ENCODE measurements at places on chromosomes 13 and 19.

DNA sequence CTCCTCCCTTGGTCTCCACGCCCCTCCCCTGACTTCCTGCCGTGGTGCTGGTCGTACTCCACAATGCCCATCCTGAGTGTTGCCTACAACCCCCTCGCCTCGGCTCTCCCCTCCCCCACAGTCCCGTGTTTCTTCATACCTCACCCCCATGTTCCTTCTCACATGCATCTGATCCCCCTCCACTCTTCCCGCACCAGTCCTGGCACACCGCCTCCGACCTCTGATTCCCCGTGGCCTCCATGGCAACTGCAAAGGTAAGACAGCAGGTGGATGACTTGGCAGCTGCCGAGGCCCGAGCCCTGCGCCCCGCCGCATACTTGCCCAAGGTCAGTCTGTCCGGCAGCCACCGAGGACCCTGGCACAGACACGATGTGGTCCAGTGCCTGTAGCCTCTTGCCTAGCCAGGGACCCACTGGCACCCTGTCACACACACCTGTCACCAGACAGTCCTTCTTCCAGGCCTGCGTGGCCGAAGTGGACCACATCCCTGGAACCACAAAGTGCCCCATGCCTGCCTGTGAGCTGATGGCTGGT, 16.1 kb upstream of the SDHAF1 start:
- DNase-seq: no peak

DNA sequence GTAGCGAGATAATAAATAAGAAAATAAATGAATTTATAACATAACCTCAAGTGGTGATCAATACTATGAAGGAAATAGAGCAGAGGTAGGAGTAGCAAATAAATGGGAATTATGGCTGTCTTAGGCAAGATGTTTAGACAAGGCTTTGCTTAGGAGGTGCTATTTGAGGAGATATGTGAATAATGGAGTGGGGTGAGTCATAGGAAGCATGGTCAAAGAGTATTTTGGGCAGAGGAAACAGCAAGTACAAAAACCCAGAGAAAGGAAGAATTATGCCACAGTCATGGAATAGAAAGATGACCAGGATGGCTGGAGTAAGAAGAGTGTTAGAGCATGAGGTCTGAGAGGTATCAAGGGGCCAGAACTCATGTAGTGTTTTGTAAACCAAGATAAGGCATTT, 33.6 kb upstream of the LPAR6 start:
- DNase-seq: no peak

DNA sequence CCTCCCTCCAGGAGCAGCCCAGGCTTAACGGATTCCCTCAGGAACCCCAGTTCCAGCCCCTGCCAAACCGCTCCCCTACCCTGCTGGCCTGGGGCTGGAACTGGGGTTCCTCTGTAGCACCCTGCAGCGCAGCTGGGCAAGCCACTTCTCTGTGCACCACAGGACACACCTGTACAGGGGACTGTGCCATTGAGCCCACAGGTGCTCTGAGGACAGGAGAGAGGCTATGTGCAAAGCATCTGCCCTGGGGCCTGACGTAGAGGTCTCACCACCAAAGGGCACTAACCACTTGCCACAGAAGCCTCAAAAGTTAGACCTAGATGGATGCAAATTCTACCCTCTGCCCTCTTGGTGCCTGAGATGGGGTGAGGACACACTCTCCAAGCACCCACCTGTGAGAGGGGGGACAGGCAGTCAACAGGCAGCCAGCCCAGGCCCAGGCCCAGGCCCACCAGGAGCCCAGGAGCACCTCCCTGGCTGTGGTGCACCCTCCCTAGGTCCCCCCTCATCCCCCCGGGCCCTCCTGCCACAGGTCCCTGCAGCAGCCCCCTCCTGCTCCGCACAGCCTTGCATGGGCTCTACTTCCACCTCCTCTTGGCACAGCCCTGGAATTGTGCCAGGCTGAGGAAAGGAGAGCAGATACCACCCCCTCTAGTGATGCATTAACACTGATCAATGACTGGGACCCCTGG, 27.6 kb upstream of the SLC35E1 start:
- no peak for DNase-seq

DNA sequence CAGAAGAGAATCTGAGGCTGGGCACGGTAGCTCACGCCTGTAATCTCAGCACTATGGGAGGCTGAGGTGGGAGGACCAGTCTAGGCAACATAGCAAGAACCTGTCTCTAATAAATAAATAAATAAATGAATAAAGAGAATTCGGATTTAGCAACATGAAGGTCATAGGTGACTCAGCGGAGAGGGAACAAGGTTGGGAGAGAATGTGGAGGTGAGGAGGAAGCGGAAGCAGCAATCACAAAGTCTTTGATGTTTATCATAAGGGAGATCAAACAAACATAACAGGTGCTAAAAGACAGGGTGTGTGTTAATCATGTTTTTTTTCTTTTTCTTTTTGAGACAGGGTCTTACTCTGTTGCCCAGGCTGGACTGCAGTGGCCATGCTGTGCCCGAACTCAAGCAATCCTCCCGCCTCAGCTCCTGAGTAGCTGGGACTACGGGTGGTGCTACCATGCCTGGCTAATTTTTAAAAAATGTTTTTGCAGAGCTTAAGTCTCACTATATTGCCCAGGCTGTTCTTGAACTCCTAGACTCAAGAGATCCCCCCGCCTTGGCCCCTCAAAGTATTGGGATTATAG, 16.3 kb downstream of the PBX4 start:
- no peak for DNase-seq

DNA sequence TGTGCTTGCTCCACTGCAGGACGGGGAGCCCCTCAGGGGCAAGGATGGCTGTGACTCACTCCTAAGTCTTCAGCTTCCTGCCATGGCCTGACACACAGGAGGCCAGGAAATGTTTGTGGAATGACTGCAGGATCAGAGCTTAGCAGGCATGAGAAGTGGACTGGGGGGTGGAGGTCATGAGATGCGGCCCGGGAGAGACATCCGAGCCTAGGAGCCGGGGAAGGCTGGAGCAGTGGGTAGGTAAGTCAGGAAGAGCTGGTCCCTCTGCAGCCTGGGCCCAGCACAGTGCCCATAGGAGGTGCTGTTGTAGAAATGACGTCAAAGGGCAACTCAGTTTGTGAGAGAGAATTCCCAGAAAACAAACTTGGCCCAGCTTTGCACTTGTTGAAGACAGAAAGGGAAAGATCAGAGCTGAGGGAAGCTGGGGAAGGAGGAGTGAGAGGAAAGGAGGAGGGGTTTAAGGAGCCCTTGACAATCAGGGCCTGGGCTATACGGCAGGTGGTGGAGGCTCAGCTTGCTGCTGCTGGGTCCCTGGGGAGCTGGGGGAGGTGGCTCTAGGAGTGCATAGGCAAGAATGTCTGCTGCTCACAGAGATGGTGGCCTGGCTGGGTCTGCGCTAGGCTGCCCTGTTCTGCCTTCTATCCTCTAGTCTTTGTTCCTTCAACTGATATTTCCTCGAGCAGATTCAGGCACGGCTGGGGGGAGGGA, 18.5 kb downstream of the POU2F2 start:
- no peak for DNase-seq

DNA sequence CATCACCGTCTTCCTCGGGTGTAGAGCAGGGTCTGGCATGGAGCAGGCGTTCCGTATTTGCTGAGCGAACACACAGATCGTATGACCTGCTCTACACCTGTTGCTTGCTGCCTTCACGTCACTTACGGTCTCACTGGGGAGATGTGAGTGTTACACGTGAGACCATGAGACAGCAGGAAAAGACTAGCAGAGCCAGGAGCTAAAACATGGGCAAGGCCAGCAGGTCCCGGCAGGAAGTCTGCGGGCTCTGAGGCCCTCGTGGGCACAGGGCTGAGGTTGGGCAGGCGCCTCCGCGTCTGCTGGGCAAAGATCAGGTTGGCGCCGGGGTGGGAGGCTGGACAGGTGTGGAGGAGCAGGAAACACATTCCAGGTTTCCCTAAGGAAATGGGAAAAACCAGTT, 19.7 kb upstream of the GTF3A start:
- DNase-seq: no peak

DNA sequence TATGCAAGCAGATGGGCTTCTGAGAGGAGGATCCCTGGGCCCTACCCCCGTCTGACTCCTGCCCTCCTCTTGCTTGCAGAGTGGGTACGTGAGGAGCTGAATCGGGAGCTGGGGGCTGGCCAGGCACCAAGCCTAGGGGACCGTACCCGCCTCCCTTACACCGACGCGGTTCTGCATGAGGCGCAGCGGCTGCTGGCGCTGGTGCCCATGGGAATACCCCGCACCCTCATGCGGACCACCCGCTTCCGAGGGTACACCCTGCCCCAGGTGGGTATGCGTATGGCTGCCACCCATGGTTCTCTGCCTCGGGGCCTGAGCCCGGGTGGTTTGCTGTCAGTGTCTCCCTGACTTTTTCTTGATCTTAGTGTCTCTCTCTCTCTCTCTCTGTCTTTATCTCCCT, 10.4 kb downstream of the CYP2S1 start:
- DNase-seq: no peak

- DNase-seq: no peak
These were observed 19.5 kb downstream of the FAM124A start for GRCh38 chr13:51241720-51242119.

GRCh38 chr19:8335343-8336071, 7.6 kb downstream of the KANK3 start:
- no peak for DNase-seq
